ENCODE measurements at places on chromosomes 12 and 14.

DNA sequence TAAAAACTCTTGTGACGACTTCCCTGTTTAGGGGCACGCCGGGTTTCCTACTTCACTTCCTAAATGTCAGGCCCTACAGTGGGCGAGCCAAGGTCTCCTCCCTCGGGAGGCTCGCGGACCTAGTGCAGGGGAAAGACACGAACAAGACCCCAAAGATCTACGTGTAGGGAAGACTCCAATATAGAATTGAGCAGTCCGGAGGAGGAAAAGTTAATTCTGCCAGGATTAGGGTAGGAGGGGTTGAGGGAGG lies 564 bp downstream of the ATXN3 start:
- DNase-seq = no peak

GRCh38 chr14:103684871-103685270 lies 30.4 kb downstream of the XRCC3 start:
- no peak for DNase-seq

DNA sequence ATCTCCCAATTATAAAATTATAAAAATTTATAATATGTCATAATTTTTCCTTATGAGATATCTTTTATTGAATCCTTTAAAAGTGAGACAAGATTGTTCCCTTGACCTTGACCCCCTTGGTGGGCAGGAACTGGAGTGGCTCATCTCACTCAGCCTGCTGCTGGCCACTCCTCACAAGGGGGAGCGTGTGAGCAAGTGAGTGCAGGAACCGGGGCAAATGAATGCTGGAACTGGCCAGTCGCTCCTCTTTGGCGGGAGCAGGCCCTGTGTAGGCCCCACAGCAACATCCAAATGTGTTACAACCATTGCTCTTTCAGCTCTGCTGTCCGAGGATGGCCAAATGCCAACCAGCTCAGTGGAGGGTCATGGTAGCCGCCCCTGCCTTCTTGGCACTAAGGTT lies 178.8 kb downstream of the ETNK1 start:
- DNase-seq = no peak

GRCh38 chr12:93127582-93128331 lies 198.7 kb upstream of the EEA1 start:
- DNase-seq = no peak

- no peak for DNase-seq
Observed at GRCh38 chr12:100860611-100861010, 66.0 kb downstream of the ANO4 start.

GRCh38 chr12:70648191-70648590 lies 11.0 kb upstream of the PTPRB start:
- no peak for DNase-seq

- DNase-seq = no peak
Observed at GRCh38 chr14:38994731-38995130, 108.3 kb downstream of the SEC23A start.

DNA sequence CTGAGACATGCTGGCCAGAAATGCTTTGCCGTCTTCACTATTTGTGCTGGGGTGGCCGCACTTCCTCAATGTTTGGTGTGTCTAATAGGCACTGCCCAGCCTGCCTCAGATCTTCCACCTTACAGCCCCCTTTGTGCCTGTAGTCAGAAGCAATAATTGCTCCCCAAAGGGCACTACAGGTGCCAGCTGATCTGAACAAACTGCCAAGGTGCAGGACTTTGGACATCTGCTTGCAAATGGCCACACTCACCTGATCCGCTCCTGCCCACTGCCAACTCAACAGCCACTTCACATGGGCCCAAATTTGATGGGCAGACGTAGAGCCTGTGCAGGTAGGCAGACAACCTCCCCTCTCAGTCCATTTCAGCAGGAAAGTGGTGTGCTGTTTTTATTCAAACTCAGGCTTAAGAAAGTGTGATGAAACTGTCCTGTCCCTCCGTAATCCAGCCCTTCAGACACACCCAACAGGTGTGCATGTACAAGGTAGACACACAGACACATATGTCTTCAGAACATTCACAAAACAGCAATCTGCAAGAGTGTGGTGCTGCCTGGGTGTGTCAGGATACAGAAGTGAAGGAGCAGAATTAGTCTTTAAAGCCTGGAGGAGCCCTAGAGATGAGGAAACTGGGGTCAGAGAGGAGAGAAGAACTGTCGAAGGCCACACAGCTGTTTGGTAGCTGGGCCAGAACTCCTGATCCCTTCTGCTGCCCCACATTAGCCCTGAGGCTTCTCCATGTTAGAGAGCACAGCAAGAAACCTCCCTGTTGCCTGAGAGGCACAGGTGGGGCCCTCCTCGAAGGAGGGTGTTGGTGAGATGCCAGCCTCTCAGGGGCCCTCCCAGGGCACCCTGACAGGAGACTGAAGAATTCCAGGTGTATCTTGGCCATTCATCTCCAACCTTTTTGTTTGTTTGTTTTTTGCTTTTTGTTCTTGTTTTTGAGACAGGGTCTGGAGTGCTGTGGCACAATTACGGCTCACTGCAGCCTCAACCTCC lies 4.4 kb upstream of the KRT75 start:
- no peak for DNase-seq

- DNase-seq = no peak
Observed at GRCh38 chr12:63897931-63898330, 53.4 kb downstream of the SRGAP1 start.
